Activated CD4-positive, CD25-positive, alpha-beta regulatory T cell treated with anti-CD3 and anti-CD28 coated beads, Interleukin-2, amount 50 U/mL, for 72 hours (primary cell): ENCODE measurements at places on chromosomes 6 and 20.

GRCh38 chr6:98836962-98837944, 2.9 kb downstream of the POU3F2 start:
- DNase-seq: no peak

DNA sequence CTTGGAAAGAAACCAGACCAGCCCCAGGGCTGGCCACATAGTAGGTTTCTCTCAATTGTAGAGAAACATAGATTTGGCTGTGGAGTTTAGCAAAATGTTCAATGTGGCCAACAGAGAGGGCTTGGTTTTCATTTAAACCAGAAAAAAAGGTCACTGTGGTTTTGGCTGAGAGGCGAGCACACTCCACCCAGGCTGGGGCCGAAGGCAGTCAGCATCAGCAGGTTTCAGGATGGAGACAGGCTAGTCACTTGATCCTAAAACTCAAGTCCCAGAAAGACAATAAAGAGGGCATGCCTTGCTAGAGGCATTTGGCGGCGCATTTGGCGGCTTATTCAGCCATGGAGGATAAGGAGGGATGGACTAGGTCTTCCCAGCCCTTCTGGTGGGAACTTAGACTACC, 73.1 kb downstream of the PRND start:
- no peak for DNase-seq

- DNase-seq: no peak
These were observed 12.4 kb downstream of the CD40 start for GRCh38 chr20:46130534-46130933.

DNA sequence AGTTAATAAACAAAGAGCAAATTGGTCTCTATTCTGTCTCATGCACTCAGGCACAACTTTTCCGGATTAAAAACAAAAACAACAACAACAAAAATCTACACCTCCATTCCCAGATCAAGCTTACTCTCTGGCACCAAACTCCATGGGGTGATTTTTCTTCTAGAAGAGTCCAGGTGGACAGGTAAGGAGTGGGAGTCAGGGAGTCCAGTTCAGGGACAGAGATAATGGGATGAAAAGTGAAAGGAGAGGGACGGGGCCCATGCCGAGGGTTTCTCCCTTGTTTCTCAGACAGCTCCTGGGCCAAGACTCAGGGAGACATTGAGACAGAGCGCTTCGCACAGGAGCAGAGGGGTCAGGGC, 437 bp upstream of the HLA-A start:
- no peak for DNase-seq

DNA sequence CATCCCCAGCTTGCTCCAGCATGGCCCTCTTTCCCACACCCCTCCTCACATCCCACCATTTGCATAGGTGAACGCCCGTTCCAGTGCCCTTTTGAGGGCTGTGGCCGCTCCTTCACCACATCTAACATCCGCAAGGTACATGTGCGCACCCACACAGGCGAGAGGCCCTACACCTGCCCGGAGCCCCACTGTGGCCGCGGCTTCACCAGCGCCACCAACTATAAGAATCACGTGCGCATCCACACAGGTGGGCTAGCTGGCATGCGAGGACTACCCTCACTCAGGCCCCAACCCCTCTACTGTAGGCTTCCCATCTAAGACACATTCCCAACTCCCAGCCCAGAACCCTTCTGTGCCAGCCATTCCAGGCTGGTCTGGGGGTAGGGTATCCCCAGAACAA, 6.1 kb upstream of the DEF6 start:
- no peak for DNase-seq

- no peak for DNase-seq
These were observed 14.5 kb downstream of the VSTM2L start for GRCh38 chr20:37917461-37917860.

GRCh38 chr6:151325075-151326050, 66.0 kb downstream of the ZBTB2 start:
- DNase-seq: peak; percentile 36

- no peak for DNase-seq
These were observed 85.1 kb downstream of the LYRM4 start for GRCh38 chr6:5175635-5176034.
